ENCODE measurements at places on chromosomes 16 and 17. TPM values are rescaled to one million over a fixed set of nuclear protein-coding genes. Genes with fewer than 3 reads are reported as not detected.

MT1H gene
- total RNA-seq: not detected

PRAC1 gene
- total RNA-seq: not detected

TAC4 gene
- total RNA-seq: not detected

RMI2 gene
- total RNA-seq: 1.8 TPM

SLC38A8 gene
- not detected for total RNA-seq

KPNA2 gene
- total RNA-seq: 20.3 TPM

PRR11 gene
- total RNA-seq: 1.0 TPM

DPEP2 gene
- total RNA-seq: not detected

RASD1 gene
- 0.26 TPM for total RNA-seq

HOXB7 gene
- total RNA-seq: 6.4 TPM

NPIPA7 gene
- total RNA-seq: 1.7 TPM

CCL4 gene
- total RNA-seq: not detected

GRCh38 chr16:78902321-78902720 is 698.2 kb downstream of the MAF start:
- no peak for DNase-seq

DNA sequence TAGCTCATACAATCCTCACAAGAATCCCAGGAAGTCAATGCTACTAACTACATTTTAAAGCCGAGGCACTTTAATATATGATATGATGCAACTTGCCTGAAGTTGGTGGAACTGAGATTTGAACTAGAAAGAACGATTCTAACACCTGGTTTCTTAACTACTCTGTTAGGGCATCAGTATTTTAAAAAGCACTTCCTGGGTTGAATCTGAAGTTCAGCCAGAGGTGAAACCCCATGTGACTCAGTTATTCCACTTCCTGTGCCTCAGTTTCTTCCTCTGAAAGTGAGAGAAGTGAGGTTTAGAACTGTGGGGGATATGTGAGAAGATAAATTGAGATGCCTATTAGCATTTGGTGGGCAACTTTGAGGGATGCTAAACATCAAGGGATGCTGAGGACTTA is 129.4 kb upstream of the ANKFN1 start:
- DNase-seq: no peak

- no peak for DNase-seq
Observed at GRCh38 chr17:76270127-76270592, 5.0 kb downstream of the UBALD2 start.

DNA sequence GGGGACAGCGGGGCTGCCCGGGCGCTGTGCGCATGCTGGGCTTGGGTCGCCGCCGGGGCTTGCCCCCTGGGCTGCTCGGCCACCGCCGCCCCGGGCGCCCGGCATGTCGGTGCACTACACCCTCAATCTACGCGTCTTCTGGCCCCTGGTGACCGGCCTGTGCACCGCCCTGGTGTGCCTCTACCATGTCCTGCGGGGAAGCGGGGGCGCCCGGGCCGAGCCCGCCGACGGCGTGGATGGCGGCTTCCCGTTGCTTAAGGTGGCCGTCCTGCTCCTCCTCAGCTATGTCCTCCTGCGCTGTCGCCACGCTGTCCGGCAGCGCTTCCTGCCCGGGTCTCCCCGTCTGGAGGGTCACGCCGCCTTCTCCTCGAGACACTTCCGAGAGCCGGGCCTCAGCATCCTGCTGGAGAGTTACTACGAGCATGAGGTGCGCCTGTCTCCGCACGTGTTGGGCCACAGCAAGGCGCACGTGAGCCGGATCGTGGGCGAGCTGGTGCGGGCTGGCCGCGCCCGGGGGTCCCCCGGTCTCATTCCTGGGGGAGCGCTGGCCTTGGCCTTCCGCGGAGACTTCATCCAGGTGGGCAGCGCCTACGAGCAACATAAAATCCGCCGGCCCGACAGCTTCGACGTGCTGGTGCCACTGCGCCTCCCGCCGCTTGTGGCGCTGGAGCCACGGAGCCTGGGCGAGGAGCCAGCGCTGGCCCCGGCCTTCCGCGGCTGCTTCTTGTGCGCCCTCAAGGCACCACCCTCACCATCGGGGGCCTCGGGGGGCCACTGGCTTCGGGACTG is 789 bp downstream of the ITPRIPL2 start:
- DNase-seq: peak; percentile 74

DNA sequence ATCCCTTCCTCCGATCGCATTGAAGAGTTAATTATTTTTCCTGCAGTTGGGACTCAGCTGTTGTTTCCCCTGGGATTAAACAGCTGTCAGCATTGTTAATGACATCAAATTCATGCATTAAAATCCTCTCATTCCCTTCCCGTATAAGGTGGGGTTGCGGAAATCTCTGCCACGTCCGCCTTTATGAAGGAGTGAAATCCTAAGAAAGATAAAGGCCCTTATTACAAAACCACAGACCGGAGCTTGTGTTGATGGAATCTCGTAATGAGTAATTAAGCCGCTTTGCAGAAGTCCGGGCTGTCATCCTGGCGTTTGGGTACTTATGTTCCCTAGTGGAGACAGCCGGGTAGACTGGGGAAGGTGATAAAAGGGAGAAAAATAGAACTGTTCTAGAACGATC is 627.6 kb downstream of the MAF start:
- no peak for DNase-seq

GRCh38 chr17:45441526-45442310 is 9.0 kb upstream of the ARHGAP27 start:
- DNase-seq: no peak

DNA sequence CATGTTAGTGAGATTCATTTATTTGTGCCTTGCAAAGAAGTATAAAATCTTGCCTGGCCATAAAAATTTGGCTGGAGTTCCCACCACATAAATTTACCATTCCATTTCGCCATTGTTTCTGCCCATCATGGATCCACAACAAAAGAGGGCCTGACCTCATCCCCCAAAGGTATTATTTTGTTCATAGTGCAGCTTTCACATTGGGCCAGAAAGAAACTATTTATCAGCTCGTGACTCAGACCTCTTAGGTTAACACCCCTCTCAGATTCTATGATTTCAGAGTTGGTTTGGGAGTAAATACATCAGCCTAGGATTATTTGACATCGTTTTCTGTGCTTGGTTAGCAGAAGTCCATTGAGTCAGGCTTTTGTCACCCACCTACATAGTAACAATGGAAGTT is 108.1 kb downstream of the SHISA6 start:
- DNase-seq: no peak

GRCh38 chr16:78395035-78395434 is 295.6 kb downstream of the WWOX start:
- DNase-seq: no peak

- no peak for DNase-seq
Observed at GRCh38 chr17:73301369-73301768, 10.4 kb downstream of the CDC42EP4 start.

DNA sequence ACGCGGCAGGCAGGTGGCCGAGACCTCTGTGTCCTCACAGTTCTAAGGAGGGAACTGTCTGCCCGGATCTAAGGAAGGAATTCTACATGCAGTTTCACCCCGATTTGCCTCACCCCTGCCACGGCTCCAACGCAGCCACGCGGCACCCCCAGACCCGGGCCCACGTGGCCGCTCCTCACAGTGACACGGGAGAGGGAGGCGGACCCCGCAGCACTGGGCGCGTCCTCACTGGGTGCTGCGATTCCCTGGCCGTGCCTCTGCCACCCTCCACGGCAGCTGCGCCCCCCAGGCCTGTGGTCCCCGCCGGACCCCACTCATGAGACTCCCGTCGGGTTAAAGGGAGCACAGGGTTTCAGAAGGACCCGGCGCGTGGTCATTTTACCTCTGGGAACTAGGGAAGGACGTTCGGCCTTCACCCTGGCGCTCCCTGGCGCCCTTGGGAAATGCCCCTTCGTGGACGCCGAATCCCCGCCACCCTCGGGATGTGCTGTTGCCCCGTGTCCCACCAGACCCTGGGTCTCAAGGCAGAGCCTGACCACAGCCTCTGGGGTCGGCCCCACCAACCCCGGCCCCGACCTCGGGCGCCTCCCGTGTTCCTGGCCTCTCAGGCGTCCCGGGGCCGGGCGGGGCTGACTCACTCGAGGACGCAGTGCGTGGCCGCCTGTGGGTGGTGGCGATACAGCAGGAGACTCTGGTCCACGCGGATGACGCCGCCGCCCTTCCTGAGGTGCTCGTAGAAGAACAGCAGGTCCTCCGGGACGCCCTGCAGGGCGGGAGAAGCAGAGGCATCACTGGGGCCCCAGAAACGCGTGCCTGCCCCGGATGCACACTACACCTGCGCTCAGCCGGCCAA is 118.8 kb upstream of the METRNL start:
- DNase-seq: no peak

GRCh38 chr17:32141679-32142037 is 644 bp upstream of the RHOT1 start:
- DNase-seq: no peak

GRCh38 chr17:63587770-63588169 is 12.9 kb upstream of the TACO1 start:
- no peak for DNase-seq

- no peak for DNase-seq
Observed at GRCh38 chr16:48287239-48287638, 39.9 kb upstream of the ABCC11 start.

DNA sequence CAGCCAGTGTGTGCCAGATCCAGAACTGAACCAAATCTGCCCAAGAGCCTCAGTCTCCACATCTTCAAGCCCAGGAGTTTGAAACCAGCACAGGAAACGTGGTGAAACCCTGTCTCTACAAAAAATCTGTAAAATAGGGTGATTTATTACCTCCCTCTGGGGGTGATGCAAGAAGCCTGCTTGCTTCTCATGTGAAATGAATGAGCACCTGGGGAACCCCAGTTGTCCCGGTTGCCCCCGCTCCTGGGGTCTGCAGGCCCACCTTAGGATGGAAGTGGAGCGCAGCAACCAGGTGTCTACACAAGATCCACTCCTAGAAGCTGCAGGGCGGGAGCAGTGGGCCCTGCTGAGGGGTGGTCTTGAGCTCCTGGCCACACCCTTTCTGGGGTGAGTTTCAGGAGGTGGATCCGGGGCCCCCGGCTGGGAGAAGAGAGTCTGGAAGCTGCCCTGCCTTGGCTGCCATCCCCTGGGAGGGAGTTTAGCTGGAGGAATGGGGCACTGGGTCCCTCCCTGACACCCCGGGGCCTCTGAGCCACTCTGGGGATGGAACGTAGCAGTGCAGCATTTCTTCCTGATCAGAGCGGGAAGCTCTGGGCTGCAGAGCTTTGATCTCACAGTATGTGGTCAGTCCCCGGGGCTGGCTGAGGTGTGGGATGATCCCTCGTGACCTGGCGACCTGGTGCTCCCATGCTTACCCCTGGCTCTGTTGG is 117.8 kb downstream of the RAB11FIP4 start:
- DNase-seq: no peak

GRCh38 chr17:44559634-44560554 is 2.6 kb downstream of the FZD2 start:
- no peak for DNase-seq

GRCh38 chr16:85216522-85217375 is 104.5 kb upstream of the CIBAR2 start:
- DNase-seq: no peak

GRCh38 chr17:40870136-40870535 is 3.1 kb upstream of the KRT12 start:
- DNase-seq: no peak

DNA sequence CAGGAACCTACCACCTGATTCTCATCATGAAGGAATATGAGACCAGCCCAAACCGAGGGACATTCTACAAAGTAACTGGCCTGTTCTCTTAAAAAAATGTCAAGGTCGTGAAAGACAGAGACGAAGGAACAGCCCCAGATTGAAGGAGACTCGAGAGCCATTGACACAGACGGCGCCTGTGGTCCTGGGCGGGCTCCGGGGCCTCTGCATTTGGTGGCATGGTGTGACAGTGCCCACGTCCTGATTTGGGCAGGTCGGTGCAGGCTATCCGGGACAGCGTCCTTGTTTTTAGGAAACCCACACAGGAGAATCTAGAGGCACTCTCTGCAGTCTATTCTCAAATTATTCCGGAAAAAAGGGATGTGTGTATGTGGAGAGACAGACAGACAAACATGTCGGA is 64.1 kb downstream of the ADCY9 start:
- DNase-seq: no peak

DNA sequence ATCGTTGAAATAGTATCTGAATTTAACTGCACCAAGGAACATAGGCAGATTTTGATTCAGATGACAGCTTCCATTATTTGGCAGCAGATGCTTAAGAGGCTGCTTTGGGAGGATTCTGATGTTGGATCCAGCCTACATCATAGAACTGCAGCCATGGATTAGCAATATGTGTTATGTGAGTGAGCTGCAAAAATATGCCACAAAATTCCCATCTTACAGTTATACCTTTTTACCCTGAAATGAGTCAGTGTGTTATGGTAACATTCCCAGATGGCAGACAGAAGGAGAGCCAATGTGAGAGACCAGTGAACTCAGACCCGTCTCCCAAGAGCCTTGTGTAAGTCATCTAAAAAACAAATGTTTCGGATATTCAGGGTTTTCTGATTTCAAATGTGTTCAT is 206.1 kb downstream of the CDH13 start:
- peak; percentile 79 for DNase-seq

- DNase-seq: peak; percentile 72
Observed at GRCh38 chr17:76697702-76698465, 12.9 kb downstream of the MXRA7 start.

DNA sequence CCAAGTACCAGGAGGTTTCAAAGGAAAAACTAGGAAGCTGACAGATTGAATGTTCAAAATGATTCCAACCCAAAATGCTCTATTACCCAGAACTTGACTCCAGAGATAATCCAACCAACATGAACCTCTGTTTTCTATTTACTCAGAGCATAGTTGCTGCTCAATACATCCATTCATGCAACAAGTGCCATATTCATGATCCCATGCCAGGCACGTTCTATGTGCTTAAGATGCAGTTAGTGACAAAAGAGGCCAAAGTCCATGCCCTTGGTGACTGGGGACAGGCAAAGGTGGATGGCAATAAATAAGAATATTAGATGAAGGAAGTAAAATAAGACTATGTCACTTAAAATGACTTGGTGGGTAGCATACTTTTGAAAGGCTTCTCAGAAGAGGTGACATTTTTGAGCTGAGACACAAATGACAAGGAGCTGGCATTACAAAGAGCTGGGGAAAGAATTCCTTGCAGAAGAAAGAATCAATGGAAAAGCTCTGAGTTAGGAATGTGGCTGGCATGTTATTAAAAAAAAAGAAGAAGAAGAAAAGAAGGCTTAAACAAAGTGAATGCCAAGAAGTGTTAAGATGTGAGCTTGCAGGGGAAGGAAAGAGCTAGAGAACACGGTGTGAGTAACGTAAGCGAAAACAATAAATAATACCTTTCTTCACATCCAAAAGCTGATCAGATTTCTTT is 34.5 kb downstream of the TOX3 start:
- no peak for DNase-seq

- DNase-seq: peak; percentile 97
Observed at GRCh38 chr17:83083368-83084201, 4.2 kb downstream of the METRNL start.
